ENCODE measurements at places on chromosomes 7 and 10.

- no peak for DNase-seq
Observed at GRCh38 chr7:98234429-98235147, 17.4 kb downstream of the TECPR1 start.

DNA sequence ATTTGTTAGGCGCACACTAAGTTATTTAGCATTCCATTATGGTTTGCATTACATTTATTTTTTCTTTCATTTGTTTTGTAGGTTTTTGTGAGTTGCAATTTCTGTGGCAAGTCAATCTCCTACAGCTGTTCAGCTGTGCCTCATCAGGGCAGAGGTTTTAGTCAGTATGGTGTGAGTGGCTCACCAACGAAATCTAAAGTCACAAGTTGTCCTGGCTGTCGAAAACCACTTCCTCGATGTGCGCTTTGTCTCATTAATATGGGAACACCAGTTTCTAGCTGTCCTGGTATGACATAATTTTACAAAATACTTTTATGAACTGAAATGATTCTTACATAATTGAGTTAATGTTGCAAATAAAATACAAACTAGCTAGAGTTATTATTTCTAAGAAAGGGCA lies 29.5 kb downstream of the MIOS start:
- DNase-seq, result no peak

DNA sequence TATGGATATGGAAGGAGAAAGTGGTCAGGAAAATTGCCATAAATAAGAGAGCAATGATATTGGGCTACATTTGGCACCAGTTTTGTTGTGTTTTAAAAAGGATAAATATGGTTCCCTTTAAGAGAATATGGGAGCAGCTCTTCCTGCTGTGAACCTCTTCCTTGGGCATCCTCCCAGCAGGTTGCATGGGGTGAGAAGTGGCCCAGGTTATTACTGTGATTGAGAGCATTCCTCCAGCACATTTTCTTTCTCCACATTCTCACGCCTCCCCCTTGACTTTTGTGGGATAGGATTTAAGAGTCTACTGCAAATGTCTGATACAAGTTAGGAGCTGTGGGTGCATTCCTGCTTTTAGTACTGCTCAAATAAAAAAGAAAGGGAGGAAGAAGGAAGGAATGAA lies 214.8 kb downstream of the POU6F2 start:
- DNase-seq, result no peak

GRCh38 chr10:114285961-114286441 lies 46.9 kb downstream of the VWA2 start:
- DNase-seq, result no peak

DNA sequence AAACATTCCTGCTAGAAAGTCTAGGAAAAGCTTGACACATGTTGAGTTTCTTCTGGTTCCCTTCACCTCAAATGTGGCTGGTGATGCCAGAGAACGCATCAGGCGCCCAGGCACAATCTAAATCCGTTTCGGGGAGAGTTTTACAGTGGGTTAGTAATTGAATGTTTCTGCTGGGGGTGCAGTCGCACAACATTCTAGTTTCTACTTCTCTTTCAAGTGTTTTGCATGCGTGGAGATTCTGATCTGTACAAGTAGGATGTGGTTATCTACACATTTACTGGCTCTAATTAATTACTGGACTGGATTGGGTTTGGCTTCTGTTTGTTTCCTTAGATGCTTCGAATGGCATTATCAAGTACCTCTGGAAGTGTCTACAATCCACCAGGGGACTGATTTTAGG lies 173.8 kb downstream of the TMEM26 start:
- no peak for DNase-seq

DNA sequence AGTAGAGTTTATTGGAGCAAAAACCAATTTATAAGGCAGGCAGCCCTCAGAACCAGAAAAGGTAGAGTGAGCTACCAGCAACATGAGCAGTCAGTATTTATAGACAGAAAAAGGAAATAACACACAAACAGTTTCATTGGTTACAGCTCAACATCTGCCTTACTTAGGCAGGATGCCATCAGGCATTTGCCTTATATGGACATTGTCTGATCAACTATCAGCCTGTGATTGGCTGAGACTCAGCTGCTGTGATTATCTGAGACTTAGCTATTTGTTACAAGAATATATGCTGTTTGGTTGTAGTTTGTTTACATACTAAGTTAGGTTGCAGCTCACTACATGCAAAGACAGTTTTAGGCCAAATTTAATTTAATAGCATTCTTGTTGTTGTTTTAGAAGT lies 60.4 kb upstream of the CDK1 start:
- no peak for DNase-seq

DNA sequence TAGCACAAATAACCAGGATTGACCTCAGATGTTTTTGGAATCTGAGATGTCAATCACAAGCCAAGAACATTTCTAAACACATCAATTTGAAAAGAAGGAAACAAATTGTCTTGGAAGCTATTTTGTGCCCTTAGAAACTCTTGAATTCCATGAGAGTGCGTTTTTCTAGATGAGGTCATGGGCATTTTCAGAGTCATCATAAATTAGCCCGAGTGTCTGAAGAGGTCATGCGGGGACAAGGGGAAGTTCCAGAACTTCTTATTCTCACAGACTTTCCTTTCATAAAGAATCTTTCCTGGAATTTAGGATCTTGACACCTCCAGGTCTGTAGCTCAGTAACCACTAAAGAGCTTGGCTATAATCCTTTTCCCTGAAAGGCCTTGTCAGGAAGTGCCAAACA lies 28.2 kb downstream of the IL2RA start:
- no peak for DNase-seq

Data from pancreas (tissue), 10 donors.